HuH-7.5 (cell line): ENCODE measurements at places on chromosomes 4 and X.

DNA sequence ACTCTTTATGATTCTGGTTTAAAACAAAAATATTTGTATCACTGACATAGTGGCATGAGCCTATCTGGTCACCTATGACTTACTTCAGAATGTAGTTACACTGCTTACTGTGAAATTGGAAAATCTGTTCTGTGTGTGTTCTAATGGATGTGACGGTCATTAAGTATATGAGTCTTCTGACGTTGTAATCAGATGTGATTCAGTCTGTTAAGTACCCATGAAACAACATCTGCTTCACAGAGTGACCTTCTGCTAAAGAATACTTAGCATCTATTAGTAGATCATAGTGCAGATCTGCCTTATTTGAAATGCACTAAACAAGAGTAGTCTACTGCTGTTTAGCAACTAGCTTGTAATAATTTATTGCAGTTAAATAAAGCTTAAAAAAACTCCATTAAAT is 317.1 kb downstream of the DCTD start:
- no peak for DNase-seq

GRCh38 chrX:119488749-119489148 is 20.5 kb downstream of the SLC25A5 start:
- DNase-seq, result no peak

DNA sequence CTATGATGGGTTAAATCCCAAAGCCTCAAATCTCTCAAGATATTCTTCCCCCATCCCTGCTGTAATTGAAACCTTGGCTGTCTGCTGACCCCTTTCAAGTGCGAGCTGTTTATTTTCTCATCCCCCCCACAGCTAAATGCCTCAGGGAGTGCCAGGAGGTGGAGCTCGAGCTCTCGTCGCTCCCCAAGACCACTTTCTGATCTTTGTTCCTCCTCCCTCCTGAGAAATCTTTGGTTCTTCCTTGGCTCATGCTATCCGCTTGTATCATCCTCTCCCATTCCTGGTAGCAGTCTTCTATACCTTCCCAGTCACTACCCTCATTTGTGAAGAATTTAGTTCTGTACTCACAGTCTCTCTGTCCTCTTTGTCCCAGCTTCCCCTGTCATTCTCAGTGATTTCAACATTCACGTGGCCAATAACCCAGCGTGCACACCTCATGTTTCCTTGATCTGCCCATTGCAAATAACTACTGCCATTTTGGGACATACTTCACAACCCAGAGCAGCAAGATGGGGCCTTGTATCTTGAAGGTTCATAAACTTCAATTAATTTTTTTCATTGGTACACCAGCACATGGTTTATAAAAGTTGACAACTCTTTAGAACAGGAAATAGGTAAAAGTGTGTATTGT is 9.2 kb upstream of the SLC25A43 start:
- DNase-seq, result no peak

DNA sequence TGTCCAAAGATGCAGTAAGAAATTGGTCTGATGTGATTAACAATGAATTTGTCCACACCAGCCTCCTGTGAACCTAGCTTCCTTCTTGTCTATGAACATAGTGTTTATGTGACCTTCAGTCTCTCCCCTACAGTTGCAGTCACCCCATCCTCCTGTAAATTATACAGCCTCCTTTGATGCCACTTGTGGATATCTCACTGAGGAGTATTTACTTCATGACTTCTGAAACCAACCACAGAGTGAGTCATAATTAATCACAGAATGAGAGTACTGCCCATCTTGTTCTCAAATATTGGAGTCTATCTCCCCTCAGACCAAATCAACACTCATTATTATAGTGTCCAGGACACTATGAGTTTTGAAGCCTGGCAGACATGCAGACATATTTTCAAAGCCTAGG is 27.3 kb upstream of the XAGE2 start:
- no peak for DNase-seq

DNA sequence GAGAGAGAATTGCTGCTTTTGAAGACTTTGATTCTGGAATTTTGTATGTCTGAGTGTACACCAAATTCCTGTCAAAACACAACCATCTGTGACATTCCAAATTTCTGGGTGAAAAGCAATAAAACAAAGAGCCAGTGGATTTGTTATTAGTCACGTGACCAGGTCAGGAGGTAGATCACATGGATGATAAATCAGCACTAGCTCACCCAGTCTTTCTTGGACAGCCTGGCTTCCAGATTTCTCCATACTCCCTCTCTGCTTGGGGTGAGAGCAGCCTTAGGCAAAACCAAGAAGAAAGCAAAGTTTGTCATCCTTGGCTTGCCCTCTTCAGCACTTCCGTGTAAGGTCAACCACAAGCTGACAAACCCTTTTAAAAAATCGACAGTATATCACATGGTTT is 194.2 kb downstream of the CLCN4 start:
- no peak for DNase-seq
